ENCODE measurements at places on chromosomes 2 and 18.

GRCh38 chr18:4264347-4264791 is 190.7 kb downstream of the DLGAP1 start:
- DNase-seq: peak; percentile 48

GRCh38 chr18:23126376-23127056 is 8.8 kb upstream of the CABLES1 start:
- no peak for DNase-seq

GRCh38 chr2:70087702-70088597 is 673 bp downstream of the PCBP1 start:
- peak; percentile 70 for DNase-seq

GRCh38 chr2:237998530-237998929 is 31.7 kb downstream of the UBE2F start:
- DNase-seq: no peak

- DNase-seq: no peak
These were observed 7.5 kb downstream of the REL start for GRCh38 chr2:60888853-60889252.

DNA sequence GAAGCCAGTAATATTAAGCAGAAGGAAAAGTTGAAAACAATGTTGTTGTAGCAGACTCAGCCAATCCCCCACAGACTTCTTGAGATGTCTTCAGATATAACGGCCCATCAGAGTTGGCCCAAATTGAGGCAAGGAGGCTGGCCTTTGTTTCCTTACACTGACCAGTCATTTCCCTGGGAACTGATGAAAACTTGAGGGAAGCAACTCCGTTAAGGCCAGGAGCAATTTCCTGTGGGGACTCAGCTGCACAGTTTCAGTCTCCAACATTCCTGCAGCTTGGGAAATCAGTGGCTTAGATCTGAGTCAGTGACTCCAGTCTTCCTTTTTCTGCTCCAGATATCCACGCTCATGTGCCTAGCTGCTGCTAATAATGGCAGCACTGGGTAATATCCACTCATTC is 75.7 kb downstream of the FTCDNL1 start:
- DNase-seq: no peak

- DNase-seq: peak; percentile 51
These were observed 67.2 kb downstream of the POLR1A start for GRCh38 chr2:86038291-86039081.

DNA sequence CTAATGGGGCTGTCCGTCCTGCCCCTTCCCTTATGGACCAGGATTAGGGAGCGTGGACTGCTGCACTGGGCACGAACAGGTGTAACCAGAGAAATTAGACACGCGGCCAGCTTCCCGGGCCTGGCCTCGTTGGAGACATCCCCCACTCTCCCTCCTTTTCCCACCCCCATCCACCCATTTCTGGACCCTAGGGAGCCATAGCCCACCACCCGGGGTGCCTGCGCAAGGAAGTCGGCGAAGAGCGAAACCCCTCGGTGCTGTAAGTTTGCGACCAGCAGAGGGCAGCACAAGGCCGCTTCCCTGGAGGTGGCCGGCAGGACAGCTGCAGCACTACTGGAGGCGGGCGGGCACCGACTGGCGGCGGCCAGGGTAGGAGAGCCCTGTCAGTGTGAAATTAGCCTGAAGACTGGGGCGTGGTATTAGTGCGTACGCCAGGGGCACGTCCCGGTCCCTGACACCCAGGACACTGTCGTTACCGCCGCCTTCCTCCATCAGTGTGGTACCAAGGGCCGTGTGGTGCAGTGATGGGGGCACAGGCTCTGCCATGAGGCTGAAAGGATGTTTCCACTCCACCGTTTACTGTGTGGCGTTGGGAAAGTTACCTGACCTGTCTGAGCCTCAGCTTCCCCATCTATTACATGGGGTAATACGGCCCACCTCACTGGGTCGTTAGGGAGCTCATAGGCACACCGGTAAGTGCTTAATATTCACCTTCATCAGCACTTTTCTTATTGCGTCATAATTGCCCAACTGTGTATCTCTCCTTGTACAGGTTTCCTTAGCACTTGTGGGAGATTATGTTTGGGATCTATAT is 36.0 kb upstream of the CD207 start:
- DNase-seq: peak; percentile 86

DNA sequence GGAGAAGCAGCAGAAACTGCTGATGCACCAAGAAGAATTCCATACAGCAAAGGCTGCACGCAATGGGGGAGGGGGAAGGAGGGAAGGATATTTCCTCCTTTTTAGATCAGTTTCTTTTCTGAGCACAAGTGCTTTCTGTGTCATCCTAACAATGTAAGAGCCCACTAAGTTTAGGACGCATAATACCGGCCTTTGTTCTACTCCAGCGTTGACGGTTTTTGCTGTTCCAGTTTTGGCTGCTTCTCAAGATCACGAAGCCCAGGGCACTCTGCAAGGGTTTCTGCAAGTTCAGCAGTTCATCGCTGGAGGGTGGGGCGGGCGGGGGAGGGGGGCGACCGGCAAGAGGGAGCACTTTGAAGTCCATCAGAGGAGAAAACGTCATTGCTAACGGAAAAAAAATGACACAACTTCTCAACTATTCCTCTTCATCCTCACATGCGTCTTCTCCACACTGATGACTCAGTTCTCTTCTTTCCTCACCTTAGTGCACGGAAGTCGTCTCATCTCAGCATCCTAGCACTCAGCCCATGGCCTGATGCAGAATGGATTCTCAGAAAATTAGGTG is 8.7 kb downstream of the FAM178B start:
- DNase-seq: no peak

GRCh38 chr2:196263181-196263747 is 91.9 kb upstream of the STK17B start:
- no peak for DNase-seq

GRCh38 chr2:168355779-168356476 is 100.1 kb upstream of the CERS6 start:
- no peak for DNase-seq

DNA sequence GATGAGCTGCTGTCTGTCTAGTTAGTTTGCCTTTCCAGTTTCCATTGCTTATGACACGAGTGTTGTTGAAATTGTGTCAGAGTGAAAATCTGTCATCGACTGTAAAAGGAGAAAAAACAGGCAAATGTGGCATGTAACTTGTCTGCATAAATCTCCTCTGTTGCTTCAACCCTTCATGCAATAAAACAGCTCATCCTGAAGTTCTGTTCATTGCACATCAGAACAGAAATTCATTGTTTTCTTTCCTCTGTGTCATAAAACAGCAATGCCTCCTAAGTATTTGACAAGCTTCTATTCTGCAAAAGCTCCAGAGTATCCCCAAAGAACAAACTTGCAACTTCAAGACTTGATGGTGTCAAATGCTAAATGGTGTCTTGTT is 432.1 kb downstream of the MEIS1 start:
- DNase-seq: no peak

DNA sequence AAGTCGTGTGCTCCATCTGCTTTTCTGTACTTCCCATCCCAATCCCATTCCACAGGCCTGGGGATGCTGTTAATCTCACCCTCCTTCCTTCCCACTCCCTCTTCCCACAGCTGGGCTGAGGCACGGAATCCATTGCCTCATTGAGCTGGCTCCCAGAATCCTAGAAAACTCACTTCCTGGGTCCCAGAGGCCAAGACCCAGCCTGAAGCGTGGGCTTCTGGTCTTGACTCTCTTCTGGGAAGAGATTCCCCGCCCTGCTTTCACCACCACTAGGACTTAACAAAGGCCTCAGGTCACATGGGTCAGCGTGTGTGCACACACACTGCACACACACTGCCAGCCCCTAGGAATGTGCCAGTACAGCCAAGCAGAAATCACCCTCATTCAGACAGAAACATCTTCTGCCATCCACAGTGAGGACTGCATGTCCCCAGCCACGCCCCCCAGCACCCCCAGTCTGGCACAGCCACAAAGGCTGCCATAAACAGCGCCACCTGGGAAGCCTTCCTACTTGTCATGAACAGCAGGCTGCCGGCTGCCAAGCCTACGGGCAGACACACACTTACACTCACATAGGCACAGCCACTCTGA is 165.8 kb downstream of the TNS1 start:
- DNase-seq: peak; percentile 60

GRCh38 chr2:71277536-71278103 is 50.7 kb upstream of the PAIP2B start:
- peak; percentile 59 for DNase-seq

- DNase-seq: no peak
These were observed 11.7 kb downstream of the YIPF4 start for GRCh38 chr2:32289165-32289999.

DNA sequence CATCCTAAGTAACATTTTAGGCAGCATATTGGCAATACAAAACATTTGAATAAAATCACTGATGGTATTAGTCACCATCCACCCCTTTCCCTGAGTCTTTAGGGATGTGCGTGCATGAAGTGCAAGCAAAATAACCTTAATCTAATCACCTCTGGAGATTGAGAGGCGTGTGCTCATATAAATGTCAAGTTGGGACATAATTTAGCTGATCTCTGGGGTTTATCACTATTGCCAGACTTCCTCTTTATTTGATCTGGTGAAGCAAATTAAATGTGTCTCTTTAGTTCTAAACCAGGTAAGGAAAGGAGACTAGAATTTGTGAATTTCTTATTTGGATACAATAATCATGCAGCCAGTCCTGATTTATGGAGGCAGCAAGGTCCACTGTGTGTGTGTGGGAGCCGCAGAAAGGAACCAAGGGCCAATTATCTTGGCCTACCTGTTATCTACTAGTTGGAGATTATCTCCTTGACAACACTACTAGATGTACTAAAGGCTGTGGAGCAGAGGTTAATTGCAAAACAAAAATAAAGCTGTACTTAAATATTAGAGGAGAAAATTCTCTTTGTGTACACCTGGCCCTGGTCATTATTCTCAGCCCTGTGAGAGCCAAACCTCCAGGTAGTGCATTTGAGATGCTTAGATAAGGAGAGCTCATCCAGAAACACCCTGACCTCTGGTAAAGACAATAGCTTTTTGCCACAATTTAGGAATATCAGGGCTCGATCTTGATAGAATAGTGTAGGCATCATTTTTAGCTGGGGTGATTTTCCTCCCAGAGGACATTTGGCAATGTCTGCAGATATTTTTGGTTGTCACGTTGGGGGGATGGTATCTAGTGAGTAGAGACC is 78.2 kb downstream of the HRH4 start:
- no peak for DNase-seq

GRCh38 chr2:69464575-69464974 is 27.3 kb upstream of the NFU1 start:
- no peak for DNase-seq

- DNase-seq: no peak
These were observed 65.4 kb downstream of the CRACDL start for GRCh38 chr2:98870516-98871158.

- no peak for DNase-seq
These were observed 174.3 kb downstream of the IKZF2 start for GRCh38 chr2:212977152-212977551.

DNA sequence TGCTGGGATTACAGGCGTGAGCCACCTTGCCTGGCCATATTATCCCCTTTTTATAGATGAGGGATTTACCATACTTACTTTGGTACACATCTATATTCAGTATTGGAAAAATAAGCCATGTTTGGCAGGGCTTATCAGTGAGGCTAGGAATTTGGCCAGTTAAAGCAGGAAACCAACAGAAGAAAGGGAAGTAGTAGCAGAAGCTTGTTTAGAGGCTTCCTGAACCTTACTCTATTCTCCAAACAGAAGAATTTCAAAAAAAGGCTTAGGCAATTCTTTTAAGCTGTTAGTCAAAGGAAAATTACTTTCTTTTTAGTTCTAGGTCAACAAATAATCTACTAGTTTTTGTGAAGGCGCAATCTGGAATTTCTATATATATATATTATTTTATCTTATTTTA is 3.2 kb upstream of the GLS start:
- DNase-seq: no peak

GRCh38 chr18:22296304-22296703 is 121.4 kb downstream of the CTAGE1 start:
- DNase-seq: no peak

DNA sequence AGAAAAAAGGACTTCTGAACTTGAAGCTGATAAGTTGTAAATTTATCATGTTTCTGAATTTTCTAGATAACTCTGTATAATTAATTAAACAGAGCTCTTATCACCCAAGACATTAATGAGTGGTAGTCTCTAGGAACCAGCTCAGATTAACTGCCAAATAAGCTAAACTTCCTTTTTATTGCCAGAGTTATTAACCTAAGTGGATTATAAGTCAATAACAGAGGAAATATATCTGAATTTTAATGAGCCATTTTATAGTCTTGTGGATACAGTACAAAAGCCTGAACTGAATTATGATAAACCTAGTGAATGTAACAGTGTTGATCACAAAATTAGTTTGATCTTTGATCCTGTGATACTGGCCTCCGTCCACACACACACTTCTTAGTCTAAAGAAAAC is 111.5 kb downstream of the COMMD1 start:
- DNase-seq: no peak

- DNase-seq: no peak
These were observed 153.2 kb downstream of the GLI2 start for GRCh38 chr2:120888851-120889250.

- DNase-seq: peak; percentile 69
These were observed 8.6 kb downstream of the SPR start for GRCh38 chr2:72895759-72896281.

DNA sequence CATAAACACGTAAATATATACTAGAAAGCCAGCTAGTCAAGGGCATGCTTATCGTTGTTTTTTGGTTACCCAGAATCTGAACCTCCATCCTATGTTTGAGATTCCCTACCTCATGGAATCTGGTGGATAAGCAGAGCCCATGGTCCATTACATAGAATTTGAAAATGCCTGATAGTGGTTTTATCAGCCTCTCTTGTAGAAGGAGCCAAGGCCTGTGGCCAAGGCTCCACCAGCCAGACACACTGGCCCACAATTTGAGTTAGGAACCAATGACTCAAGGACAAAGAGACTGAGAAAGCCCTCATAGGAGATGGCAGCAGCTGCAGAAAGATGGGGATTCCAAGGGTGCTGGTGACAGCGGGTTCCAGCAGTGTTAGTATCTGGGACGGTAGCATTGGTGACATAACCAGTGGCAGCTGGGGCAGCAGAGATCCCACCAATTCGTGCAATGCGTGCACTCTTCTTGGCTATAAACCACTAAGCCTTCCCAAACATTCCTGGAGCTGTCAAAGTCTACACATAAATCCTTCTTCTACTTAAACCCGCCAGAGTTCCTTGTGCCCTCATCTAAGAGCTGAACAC is 51.2 kb upstream of the RMDN2 start:
- DNase-seq: no peak

- no peak for DNase-seq
These were observed 879.9 kb downstream of the DCC start for GRCh38 chr18:53219853-53220252.

GRCh38 chr2:25335971-25336370 is 5.8 kb downstream of the DNMT3A start:
- DNase-seq: no peak

GRCh38 chr2:146278881-146279280 is 1565.9 kb upstream of the ACVR2A start:
- DNase-seq: no peak
